ENCODE measurements at places on chromosomes 11 and 22.

DNA sequence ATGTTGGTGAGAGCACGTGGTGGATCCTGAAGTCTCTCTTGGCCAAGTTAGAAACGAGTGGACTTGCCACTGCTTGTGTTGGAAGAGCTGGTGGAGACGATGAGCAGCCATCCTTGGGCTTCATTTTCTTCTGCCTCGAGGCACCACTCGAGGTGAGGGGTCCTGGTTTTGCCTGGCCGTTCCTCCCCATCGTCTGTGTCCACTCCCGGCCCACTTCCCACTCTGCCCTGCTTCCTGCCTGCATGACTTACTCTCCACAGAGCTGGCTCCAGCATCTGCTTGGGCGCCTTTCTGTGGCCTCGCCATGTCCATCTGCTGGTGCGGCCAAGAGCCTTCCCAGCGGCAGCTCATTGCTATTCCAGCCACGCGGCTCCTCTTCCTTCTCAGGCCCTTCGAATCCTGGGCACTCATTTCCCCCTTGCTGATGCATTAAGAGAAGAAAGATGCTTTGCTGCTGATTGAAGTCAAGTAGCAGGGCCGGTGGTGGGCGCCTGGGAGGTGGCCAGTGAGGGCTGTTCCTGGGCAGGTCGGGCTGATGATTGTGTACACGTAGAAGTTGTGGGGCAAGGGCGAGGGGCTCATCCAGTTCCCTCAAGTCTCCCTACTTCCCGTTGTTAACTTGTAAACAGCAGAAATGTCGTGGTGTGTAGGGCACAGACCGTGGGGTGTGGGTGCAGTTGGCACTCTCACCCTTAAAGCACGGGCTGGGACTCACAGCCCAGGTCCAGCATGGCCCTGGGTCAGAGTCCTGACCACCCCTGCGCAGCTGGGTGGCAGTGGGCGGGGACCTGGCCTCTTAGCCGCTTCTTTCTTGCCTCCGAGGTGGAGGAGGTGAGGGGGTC, 292.0 kb downstream of the TBC1D22A start:
- no peak for DNase-seq

DNA sequence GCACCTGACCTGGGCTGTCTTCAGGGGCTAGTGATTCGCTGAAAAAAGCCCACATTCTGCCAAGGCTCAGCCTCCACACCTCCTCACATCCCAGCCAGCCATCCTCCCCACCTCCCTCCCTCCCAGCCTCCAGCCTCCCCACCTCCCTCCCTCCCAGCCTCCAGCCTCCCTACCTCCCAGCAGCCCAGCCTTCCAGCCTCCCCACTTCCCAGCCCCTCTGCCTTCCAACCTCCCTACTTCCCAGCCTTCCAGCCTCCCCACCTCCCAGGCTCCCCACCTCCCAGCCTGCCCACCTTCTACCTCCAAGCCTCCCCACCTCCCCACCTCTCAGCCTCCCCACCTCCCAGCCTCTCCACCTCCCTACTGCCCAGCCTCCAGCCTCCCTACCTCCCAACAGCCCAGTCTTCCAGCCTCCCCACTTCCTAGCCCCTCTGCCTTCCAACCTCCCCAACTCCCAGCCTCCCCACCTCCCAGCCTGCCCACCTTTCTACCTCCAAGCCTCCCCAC, 33.7 kb upstream of the TH start:
- DNase-seq, result no peak

DNA sequence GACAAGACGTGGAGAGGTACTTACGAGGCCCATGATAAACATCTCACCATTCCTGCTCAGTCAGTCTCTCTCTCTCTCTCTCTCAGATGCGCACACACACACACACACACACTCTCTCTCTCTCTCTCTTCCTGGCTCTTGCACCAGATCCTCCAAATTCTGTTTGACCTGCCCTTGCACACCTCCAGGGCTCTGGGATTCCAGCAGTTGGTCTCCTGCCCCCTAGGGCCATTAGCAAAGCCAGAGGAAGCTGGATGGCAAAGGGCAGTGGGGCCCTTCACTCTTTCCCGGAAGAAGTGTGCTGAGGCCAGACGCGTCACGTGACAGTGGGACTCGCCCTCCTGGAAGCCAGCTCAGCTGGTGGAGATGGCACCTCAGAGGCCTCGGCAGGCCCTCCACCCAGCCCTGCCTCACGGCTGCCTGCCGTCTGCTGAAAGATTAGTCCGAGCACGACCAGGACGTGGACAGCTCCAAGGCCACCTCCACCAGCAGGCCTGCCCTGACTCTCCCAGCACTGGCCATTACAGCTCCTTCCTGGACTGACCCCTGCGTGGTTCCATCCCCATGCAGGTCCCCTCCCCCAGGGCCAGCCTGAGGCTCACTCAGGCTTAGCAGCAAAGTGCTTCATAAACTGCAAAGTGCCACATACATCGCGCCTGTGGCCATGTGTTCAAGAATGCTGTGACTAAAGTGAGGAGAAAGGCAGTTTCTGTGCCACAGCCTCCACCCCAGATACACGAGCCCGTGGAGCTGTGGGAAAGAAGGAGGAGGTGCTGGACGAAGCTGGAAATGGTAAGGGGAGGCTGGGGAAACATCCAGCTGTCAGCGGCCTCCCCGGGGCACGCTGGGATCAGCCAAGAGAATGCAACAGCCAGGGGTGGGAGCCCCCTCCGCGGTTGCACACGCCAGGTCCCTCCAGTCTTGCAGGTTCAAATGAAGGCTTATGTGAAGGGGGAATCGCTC, 3.7 kb downstream of the PDGFB start:
- DNase-seq, result peak; percentile 13

GRCh38 chr22:48669986-48670716, 1157.5 kb downstream of the BRD1 start:
- no peak for DNase-seq

GRCh38 chr22:44531487-44531886, 33.5 kb upstream of the RTL6 start:
- DNase-seq, result no peak

DNA sequence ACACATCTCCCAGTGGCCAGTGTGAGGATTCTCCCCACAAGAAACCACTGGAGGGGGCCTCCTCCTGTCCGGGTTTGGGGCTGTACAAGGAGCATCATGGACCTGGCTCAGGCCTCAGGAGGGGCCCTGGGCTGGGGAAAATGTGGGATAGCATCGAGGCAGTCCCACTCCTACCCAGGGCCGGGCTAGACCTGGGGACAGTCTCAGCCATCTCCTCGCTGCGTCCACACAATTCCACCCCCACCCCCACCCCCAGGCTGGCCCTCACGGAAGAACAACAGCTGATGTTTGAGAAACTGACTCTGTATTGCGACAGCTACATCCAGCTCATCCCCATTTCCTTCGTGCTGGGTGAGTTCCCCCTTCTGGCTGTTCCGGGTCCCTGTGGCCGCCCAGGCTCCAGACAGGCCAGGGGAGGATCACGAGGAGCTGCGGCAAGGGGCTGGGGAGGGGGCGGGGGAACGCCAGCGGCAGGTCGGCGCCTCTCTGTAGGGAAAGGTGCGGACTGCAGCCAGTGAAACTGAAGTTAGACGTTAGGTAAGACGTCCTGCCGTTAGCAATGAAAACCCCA, 4.8 kb downstream of the BEST1 start:
- peak; percentile 76 for DNase-seq

DNA sequence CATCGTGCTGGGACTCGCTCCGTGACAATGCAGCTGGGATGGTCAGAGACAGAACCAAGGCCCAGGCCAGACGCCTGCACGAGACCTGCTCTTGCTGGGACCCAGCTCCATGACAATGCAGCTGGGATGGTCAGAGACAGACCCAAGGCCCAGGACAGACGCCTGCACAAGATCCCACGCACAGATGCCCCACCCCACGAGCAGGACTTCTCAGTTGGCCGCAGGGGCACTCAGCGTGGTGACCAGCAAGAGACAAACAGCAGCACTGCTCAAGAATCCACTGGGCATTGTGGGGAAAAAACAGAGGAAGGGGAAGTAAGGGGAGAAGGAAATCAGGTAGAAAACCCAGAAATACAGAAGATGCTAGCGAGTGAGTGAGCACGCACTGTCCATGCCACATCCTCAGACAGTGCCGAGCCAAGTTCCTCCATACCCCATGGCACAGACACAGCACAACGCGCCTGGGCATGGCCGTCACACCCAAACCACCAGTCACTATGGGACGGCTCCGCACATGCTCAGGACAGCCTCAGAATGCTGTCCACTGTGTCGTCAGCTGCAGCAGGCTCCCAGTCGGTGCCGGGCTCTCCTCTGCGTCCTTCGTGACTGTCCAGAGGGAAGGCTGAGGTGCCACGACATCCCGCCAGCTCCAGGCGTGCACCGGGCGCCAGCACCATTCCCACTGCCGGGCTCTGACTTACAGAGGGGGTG, 44.5 kb downstream of the BRD1 start:
- DNase-seq, result no peak

DNA sequence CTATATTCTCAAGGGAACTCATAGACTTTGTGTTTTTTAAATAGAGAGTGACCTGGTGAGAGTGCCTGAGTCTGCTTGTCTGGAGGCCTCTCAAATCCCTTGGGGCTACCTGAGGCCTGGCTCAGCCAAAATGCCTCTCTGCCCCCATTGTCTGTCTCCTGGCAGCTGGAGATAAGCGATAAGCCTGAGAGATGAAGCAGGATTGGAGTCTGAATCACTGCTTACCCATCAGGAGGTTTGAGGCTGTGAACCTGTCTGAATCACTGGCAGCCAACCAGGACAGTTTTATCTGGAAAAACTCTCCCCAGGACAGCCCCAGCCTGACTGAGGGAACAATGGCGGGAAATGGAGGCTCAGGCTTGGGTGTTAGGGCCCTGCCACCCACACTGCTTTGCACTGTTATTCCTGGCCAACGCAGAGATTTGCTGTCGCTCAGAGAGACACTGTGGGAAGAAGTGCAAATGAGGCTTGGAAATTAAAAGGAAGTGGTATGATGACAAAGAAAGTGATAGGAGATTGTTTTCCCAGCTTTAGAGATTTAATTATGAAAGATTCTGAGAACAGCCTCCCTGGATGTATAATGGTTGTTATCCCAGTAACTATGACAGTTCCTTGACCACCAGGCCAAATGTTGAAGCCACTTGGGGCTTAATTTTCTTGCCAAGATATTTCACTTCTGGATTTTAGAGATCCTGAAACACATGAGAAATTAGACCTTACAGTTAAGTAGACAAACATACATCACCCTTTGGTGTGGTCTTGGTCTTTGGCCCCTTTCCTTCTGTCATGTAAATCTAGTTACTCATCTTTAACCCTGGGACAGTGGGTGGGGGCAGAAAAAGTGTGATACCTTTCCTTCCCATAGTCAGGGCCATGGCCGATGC, 102.1 kb downstream of the RASSF10 start:
- peak; percentile 64 for DNase-seq

DNA sequence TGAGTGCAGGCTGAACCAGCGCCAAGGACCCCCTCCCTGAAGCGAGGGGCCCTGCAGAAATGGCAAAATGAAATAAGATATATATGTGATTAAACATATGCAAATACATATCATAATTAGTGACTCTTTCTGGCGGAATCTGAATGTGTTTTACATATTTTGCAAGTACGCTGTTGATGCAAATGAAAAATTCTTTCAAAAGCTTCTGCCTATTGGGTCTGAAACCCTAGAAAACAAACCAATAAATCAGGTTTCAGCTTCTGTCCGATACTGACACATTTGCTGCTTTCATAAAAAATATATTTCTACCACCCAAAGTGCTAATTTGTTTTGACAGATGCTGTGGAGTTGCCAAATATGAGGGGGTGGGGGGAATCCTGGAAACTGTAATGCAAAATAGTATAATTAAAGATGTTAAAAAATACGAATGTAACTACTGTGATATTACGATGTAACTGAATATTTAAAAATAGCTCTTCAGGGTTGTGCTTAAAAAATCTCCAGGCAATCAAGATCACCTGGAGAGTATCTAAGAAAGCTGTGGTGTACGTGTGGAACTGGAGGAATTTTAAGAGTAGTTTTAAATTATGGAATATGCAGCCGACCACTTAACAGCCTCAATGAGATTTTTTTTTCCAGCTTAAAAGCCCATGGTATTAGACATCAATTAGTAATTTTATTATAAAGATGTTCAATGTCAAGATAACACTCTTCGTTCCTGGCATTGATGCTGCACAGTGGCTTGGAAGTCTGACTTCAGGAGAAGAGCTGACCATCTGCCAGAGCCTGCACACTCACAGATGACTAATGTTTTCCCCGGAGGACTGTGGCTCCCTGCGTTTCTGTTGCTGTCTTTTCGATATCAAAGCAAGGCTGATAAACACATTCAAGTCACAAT, 122.2 kb upstream of the RCN1 start:
- peak; percentile 82 for DNase-seq

- DNase-seq, result no peak
Observed at GRCh38 chr22:49433717-49434611, 393.7 kb downstream of the BRD1 start.

- DNase-seq, result no peak
Observed at GRCh38 chr11:66881451-66881835, 24.6 kb downstream of the LRFN4 start.

DNA sequence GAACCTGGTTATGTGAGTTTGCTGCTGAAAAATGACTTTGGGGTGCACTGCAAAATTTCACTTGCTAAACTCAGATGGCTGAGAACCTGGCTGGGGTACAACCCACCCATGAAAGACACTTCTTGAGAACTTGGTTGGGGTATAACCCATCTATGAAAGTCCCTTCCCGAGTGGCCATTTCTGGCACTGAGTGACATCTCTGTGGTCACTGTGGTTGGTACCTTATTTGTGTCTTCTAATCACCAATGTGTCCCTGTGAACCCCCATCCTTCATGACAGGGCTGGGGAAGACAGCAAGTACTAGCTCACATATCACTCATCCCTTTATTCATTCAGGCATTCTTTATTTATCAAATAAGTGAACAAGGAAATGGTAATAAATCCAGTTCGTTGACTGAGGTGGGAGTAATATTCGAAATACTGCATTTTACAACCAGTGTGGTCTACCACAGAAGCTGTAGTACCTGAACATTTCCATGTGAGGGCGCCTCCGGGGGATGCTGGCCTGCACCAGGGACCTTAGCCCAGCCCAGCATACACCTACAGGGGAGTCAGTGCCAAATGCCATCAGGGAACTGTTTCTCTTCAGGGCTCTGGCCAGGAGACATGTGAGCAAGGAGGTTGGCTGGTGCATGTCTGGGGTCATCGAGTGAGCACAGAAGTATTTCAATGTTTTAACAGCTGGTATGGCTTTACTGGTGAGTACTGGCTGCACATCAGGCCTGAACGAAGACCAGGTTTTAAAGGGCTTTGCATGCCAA, 122.1 kb downstream of the CSNK2A3 start:
- DNase-seq, result no peak
